ENCODE measurements at places on chromosomes 2 and 18.

DNA sequence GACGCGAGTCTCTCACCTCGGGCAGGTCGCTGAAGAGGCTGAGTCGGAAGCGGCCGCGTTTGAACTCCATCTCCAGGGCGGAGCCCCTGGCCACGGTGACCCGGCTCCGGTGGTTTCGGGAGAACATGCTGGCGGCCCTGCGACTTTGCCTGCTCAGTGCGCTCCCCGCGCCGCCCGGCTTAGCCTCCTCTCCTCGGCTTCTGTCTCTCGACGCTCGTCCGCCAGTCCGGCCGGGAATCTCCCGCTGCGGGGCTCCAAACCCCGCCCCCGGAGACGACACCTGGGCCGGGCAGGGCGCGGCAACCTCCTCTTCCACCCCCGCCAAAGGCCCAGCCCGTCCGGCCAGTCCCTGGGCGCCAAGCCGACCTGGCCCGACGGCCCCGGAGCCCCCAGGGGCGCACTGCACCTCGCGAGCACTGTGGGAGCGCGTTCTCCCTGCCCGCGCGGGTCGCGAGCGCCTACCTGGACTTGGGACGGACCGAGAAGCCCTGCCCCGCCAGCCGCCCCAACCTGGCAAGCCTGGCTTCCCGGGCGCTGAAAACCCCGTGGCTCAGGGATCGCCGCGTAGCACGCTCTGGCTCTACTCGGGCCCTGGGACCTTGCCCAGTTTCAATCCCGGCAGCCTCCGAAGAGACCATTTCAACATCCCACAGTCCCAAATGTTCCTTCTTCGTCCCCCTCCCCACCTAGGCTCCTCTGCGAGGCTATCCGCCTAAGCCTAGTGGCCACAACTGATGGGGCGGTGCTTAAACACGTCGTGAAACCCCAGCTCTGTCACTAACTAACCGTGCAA lies at the start of gene RTKN:
TSS of gene RTKN (minus strand) at position 248 of the 793 bp plus-strand sequence. CDS start at position 127, 121 bp downstream.
- peak; percentile 84 for DNase-seq

GRCh38 chr18:57748770-57749603 lies 54.1 kb downstream of the ATP8B1 start:
- DNase-seq, result no peak

DNA sequence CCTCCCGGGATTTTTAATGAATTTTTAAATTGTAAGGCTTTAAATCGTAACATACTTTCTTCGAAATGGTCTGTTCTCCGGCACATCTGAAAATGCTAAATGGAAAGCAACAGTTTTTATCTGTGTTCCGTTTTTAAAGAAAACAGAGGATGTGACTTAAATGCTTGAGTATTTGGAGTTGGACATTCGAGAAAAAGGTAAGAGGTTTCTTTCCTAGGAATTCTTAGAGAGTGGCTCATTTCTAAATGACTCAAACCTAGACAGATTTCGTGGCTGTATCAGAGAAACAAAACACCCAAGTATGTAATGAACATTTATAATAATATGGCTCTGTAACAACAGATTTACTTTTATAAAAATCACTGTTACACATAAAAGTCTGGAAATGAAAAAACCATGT lies 177.6 kb upstream of the CCDC68 start:
- DNase-seq, result no peak

GRCh38 chr2:127014224-127014623 lies 92.7 kb downstream of the BIN1 start:
- no peak for DNase-seq

DNA sequence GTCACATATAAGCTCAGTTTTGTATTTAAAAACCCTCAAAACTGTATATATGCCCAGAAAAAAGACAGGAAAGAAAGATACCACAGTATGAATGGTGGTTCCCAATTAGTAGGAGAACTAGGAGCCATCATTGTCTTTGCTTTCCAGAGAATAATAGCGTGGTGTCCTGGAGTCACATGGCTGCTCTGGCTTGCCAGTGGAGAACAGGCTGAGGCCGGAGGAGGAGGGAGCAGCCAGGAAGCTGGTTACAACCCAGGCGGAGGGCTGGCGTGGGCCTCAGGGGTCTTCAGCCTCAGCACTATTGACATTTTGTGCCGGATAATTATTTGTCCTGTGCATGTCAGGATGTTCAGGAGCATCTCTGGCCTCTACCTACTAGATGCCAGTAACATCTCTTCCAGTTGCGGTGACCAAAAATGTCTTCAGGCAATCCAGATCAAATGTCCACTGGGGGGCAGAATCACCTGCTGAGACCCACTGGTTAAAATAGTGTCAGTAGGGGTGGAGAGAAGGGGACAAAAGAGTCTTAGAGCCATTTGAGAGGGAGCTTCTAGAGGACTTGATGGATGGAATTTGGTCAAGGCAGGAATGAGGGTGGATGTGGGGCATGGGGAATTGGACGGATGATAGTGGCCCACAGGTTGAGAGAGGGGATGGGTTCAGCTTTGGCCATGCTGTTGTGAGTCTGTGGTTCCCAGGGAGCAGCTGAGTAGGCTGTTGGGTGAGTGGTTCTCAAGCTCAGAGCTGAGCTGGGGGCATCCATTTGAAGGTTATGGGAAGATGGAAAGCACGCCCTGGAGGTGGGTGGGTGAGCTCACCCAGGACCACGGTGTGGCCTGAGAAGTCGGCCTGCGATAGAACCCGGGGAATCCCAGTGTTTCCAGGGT lies 144.9 kb downstream of the AGAP1 start:
- DNase-seq, result peak; percentile 28

DNA sequence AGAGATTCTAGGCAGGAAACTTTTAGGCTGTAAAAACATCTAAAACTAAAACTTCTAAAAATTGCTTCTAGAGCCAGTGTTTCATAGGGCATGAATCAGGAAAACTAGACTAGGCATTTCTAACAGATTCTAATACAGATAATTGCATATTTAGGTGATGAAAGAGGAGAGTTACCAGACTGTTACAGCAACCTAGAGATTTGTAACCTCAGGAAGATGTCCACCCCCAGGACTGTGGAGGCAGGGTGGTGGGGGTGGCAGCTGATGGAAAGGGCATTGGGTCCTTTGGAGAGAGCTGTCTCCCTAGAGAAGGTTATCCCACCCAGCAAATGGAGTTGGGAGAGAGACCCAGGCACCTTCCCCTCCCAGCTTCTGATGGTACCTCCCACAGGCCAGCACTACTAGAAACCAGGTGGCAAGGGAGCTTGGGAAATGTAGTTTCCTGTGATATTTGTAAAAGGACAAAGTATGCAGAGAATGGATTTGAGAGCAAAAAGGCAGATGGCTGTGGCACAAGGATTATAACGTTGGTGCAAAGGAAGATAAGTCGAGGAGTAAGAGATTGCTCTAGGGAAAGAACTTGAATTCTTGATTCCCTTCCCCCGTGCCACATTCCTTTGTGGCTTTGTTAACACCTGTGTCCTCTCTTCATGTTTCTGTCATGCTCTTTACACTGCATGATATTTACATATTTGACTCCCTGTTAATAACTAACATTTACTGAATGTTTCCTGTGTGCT lies 75.6 kb upstream of the MGAT5 start:
- no peak for DNase-seq

DNA sequence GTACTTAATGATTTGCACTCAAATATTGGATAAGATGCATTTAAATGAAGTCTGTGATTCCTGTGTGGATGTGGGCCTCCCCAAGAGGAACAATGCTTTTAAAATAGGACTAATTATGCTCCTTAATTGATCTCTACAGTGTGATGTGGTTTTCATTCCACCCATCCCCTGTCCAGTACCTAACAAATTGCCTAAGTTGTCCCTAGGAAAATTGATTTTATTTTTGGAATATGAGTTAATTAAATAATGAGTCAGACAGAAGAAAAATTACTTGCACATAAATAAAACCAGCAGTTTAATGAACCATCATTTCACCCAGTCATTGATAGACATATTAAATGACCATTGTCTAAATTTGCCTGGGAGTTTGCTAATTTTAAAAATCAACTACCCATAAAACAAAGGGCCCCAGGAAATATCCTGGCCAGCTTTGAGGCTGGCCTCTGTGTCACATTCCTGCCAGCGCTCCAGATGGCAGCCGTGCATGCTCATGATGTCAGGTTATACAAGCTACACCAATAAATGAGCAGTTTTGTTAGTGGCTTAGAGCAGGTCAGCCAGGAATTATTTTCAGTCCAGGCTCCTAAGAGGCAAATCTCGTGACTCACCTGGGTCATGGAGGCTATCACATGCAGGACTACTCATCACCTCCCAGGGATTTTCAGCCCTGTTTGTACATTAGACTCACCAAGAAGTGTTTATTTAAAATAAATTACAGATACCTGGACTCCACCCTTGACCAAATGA lies 31.9 kb downstream of the ABHD3 start:
- DNase-seq, result no peak

GRCh38 chr2:168208652-168209051 lies 38.7 kb downstream of the STK39 start:
- no peak for DNase-seq

DNA sequence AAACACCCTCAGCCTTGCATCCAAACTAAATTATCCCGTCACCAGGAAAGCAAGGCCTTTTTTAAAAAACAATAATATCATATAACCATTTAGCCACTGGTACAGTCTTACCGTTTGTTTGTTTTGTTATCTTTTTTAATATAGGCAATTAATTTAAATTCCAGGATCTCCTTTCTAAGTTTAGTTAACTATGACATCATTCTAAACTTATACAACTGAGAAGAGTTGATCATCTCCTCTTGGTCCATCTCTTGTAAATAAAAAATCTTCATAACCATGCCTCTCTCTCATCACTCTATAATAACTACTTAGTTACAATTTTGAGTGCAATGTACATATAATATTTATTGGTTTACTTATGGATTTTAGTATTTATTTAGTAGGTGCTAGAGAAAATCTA lies 46.2 kb downstream of the RND3 start:
- no peak for DNase-seq

- no peak for DNase-seq
Observed at GRCh38 chr2:164969909-164970690, 14.8 kb upstream of the SLC38A11 start.

- DNase-seq, result no peak
Observed at GRCh38 chr2:120020554-120020953, 7.7 kb downstream of the EPB41L5 start.

GRCh38 chr2:27735263-27735904 lies 36.1 kb upstream of the MRPL33 start:
- peak; percentile 77 for DNase-seq

DNA sequence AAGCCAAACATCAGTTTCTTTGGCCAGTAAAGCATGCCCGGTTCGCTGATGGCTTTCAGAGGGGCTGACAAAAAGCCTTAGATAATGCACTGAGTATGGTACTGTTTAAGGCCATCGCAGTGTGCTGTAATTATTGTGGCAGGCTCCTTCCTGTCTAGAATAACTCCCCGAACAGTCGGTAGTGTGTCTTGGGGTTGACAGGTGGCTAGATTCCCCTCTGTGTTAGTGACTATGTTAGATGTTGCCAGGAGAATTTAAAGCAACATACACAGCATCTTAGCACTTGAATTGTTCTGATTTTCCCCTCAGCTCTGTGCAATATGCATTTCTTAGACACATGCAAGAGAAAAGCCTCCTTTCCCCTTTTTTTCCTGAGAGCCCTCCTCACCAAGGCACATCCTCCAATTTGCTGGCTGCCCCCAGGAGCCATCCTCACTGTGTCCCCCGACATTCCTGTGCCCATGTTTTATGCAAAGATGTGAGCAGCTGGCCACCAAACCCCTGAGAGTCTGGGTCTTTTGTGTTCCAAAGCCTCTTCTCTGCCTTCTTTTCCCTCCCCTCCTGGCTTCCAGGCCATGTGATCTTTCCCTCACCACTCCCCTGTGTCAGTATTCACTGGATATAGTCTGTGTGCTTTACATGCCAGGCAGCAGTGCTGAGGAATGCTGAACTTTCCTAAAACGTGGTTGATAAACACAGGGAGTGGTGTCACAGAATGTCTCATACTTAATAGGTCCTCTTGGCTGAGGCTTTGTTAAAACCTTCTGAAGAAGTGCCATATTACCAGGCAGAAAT lies 331.5 kb downstream of the HRH4 start:
- peak; percentile 59 for DNase-seq

- no peak for DNase-seq
Observed at GRCh38 chr18:64009305-64009704, 39.4 kb downstream of the SERPINB8 start.

- DNase-seq, result no peak
Observed at GRCh38 chr2:152167065-152167464, 8.5 kb downstream of the STAM2 start.

- DNase-seq, result no peak
Observed at GRCh38 chr2:28980368-28981015, 606 bp upstream of the TOGARAM2 start.

DNA sequence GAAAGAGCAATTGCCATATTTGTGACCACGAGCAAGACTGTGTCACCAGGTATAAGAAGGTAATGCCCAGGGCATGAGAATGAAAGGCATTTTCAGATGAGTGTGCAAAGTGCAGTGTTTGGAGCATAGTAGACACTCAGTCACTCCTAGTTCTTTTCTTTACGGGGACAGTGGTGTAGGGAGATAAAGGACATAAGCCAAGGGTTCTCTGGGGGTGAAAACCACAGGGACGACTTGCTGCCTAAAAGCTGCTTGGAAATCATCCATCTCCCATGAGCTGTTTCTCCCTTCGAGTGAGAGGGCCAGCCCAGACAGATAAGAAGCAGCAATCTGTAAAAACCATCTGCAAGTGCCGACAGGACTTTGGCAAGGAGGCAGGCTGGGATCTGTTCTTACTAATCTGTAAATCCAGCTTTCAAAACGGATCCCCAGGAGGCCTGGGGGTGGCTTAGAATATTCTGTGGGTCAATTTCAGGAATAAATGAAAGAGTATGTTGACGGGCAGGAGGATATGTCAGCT lies 221.6 kb downstream of the LPIN1 start:
- DNase-seq, result peak; percentile 5

- DNase-seq, result no peak
Observed at GRCh38 chr2:183093857-183094657, 15.5 kb downstream of the DUSP19 start.

DNA sequence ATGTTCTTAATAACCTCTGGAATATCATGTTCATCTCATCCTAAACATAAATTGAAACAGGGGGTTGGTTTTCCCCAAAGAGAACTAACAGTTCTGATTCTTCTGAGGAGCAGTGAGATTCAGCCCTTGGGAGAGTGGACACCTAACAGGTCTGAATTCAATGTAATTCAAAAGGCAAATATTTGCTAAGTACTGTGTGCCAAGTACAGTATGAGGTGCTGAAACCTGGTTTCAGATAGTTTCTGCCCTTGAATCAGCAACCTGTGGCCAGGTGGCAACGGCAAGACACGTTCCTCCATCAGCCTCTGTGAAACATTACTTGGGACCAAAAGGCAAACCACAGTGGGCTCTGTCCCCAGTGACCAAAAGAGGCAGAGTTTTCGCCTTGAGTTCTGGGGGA lies 1.3 kb downstream of the LRRC30 start:
- no peak for DNase-seq

DNA sequence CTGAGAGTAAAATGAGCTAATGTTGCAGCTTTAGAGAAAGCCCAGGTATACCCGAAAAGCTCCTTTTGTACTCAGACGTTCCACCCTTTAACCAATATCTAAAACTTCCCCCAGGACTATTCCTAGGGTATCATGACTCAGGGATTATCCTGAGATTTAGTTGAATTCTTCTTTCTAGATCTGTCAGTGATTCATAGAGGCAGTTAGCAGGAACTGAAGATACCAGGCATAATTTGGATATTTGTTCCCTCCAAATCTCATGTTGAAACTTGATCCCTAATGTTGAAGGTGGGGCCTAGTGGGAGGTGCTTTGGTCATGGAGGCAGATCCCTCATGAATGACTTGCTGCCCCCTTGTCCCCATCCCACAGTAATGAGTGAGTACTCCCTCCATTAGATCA lies 161.2 kb upstream of the LRP1B start:
- DNase-seq, result no peak

GRCh38 chr2:43170405-43171105 lies 55.9 kb downstream of the ZFP36L2 start:
- no peak for DNase-seq
